ENCODE measurements at places on chromosomes 2 and 18. TPM values are rescaled to one million over a fixed set of nuclear protein-coding genes. Genes with fewer than 3 reads are reported as not detected.

DNA sequence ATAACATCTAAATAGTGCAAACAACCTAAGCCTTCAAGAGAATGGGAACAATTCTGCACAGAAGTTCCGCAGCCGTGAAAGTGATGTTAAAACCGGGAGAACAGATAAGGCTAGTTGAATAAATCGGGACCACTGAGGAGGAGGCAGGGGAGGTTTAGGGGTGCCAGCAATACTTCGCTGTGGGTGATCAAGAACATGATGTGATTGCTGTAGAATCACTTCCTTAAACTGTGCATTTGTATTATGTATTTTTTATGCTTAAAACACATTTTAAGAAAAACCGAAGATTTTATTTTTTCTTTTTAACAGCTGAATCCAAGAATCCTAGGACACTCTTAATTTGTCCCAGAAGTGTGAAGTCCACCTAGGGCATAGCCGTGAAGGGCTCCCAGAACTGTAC is 33.6 kb downstream of the TTC32 start:
- no peak for DNase-seq

DNA sequence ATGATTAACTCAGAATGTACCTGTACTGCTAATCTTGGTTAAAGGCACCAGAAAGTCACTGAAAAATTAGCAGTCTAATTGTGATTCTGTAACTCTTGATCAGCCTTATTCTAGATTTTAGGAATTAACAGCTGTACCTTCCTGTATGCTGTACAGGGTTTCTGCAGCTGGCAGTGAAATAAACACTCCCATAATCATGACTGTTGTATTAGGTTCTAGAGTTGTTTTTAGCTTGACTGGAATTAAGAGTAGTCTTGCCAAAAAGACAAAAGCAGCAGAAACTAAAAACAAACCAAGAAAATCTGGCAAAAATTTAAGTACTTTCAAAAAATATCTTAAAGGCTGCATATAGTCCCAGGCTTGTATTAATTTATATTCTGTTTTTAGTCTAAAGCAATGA is 103.5 kb downstream of the SOS1 start:
- DNase-seq: no peak

DNA sequence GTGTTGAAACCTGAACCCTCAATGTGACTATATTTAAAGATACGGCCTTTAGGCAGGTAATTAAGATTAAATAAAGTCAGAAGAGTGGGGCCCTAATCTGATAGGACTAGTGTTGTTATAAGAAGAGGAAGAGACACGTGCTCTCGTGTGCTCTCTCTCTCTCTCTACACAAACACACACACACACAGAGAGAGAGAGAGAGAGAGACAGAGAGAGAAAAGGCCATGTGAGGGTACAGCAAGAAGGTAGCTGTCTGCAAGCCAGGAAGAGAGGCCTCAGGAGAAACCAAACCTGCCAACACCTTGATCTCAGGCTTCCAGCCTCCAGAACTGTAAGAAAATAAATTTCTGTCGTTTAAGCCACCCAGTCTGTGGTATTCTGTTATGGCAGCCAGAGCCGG is 106.7 kb downstream of the FTCDNL1 start:
- no peak for DNase-seq

Gene AFF3
- 1.9 TPM for total RNA-seq

- no peak for DNase-seq
Observed at GRCh38 chr2:222381566-222381965, 42.8 kb upstream of the SGPP2 start.

Gene CD207
- total RNA-seq: not detected

GRCh38 chr2:4455486-4456155 is 752.2 kb downstream of the DCDC2C start:
- no peak for DNase-seq

DNA sequence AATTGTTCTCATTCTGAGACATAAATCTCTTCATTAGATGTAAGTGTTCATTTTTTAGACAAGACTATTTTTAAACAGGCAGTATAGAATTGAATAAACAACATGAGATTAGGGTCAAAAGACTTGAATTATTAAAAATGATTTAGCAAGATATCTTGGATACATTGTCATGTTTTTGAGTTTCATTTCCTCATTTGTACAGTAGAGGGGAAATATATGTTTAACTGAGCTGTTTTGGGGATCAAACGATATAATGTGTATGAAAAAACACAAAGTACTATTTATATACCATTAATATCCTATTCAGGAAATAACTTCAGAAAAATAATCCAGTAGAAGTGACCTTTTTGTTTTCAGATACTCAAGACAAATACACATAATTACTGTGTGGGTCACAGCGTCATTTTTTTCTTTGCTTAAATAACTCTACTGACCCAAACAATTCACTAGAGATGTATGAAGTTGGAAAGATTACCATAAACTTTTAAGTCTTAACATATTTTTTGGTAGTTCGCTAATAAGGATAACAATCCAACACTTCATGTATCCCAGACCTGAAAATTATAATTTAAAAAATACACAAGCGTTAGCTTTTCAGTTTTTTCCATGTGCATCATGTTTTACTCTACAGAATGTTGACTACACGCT is 896 bp upstream of the ASXL3 start:
- DNase-seq: no peak

Gene RIT2
- total RNA-seq: not detected

DNA sequence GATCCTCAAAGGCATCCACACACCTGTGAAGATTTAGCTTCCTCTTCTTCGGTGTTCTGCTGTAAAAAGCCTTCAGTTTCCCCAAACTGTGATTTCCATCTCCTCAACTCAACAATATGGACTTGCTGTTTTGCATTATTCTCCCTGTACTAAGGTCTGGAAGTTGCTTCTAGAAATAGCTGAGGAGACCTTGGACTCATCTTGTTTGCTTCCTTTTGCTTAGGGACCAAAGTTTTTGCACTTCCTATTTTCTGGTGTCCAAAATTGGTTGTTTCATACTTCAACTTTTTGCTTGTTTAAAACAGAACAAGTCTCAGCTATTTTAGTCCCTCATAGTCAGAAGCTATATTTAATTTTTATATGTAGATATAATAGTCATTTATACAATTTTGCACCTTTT is 201.9 kb upstream of the COPS8 start:
- DNase-seq: no peak

Gene MYL1
- total RNA-seq: not detected

Gene DOK1
- 21.9 TPM for total RNA-seq

GRCh38 chr2:224576088-224576715 is 9.0 kb downstream of the CUL3 start:
- DNase-seq: no peak

Gene ONECUT2
- not detected for total RNA-seq

DNA sequence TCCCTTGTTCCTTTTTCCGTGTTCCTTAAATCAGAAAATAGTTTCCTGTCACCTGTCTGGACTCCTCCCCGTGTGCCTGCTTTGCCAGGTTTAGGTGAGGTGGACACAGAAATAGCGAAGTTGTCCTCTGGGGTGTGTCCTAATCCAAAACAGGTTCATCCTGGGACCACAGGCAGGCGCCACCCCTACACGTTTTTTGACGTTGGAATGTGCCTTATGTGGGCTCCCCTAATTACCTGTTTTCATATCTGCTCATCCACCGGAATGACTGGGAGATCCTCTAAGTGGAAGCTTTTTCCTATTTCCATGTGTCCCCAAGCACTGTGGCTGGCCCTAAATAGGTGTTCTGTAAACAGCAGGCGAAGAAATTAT is 49.0 kb upstream of the PAIP2B start:
- DNase-seq: no peak

DNA sequence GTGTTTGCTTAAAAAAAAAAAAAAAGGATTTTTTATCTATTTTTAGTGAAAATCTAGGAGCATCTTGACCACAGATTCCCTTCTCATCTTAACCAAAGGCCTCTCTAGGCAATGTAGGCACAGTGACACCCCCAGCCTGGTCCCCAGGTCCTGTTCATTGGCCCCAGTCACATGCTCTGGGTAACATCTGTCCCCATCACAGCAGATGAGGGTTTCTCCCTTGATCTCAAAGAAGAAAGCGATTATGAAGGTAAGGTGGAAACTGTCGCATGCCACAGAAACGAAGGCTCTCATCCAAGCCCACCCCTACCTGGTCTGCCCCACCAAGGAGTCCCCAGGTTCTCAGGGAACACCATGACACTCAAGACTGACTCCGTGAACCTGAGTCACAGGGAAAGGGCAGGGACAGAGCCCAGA is 4.7 kb downstream of the HS6ST1 start:
- DNase-seq: no peak

DNA sequence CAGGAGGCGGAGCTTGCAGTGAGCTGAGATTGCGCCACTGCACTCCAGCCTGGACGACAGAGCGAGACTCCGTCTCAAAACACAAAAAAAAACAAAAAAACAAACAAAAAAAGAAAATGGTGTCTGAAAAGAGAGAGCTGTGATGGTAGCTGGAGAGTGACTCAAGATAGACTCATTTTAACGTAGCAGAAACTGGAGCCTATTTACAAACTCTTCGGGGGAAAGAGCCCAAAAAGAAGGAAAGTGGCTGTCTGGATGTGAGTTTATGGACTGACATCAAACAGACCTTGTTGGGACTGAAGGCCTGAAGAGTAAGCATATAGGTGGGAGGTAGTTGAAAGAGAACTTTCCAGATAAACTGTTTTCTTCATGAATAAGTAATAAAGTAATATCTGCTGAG is 51.8 kb downstream of the LIMS1 start:
- DNase-seq: no peak
